ENCODE measurements at places on chromosomes 1 and 21.

GRCh38 chr1:210776712-210777111, 357.2 kb downstream of the KCNH1 start:
- no peak for DNase-seq

DNA sequence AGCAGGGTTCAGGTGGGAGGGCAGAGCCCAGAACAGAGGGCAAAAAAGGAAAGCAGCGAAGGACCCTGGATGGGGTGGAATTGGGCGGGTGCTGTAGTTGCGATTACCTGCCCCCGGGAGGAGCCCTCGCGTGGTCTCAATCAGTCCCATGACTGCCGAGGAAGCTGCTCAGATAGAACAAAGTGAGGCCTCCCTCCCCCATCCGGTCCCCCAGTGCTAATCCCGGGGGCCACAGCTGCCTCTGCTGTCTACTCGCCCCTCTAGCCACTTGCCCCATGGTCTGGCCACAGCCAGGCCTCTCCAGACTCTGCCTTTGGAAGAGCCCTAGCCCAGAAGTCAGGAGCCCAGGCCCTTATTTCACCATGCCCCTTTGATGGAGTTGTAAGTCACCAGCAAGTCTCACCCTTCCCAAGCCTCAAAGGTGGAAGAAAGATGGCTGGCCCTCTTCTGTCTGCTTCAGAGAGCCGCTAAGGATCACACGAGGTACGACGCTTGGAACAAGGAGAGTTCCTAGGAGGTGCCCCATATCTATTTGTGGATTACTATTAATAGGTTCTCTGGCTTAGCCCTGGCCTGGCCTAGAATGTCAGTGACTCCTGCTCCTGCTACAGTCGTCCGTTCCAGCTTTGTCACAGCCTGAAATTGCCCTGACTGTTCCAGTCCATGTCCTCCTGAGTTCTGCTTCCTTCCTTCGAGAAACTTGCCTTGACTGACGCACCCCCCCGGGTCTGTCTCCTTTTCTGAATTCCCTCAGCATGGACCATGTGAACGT, 16.4 kb downstream of the ECHDC2 start:
- peak; percentile 66 for DNase-seq

DNA sequence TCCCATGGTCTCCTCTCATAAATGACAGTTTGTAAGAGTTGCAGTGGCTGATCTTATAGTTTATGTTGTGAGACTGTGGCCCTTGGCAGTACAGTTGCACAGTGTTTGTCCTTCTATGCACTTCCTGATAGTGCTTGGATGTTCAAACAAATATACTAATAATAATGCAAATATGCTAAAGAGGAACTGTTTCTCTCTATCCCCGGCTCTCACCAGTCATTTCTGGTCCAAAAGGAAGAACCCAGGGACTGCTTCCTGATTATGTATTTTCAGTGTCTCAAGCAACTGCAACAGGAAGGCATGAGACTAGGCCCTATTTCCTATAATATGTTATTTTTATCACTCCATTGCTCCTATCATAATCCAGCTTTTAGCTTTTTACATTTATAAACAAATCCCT, 17.0 kb upstream of the SUCO start:
- no peak for DNase-seq

DNA sequence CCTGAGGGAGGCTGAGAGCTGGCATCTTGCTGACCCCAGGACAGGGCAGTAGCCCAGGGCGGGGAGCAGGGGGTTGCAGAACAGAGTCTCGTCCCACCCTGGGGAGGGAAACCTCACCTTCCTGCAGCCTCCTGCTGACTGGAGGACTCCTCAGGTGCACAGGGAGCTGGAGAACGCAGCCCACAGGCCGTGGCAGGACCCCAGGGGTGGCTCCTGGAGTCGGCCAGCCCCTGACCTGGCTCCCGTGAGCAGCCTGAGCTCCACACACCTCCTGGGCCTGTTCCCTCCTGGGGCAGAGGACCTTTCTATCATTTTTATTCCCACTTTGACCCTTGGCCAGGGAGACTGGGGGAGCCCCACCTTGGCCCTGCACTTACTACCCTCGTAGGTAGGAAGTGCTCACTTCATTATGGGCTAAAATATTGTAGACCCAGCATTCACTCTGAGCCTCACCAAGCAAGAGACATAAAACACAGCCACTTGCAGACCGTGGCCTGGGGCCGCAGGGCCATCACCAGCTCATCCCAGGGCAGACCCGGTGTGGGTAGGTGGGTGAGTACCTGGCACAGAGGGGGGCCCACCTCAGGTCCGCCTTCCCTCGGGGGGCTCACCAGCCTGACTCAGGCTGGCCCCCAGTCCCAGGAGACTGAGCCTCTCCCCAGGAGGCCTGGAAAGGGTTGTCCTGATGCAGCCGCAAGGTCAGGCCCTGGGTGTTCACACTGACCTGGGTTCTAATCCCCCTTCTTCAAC, 287.3 kb upstream of the VAMP3 start:
- DNase-seq: no peak

DNA sequence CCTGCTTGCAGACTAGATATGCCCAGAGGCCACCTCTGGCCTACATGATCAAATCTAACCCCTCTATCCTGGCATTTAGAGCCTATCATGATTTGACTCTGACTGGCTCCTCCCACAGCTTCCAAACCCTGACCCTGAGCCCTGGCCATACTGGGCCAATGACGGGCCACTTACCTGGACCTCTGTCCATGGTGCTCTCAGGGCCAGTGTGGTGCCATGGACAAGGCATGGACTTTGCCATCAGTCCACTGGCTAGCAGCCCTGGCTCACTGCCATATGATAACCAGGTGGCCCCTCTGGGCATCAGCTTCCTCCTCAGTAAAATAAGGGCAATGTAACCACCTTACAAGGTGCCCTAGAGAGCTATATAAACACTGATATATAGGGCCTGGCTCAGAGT, 713.4 kb downstream of the PTPRU start:
- DNase-seq: no peak

DNA sequence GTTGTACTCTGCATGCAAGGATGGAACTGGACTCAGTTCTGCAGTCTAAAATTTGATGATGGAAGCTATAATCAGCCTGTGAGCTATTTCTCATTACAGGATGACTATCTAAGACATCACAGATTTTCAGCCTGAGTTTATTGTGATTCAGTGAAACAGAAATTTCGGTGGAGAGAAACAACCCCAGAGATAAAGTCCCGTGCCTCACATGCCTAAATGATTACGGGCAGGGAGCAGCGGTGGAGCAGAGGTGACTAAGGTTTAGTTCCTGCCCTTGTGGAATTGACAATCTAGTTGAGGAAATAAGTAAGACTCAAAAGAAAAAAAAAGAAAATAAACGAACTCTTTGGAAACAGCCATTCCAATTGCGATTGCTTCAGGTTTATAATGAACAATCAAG, 96.9 kb downstream of the GRIK3 start:
- no peak for DNase-seq

- no peak for DNase-seq
These were observed 56.7 kb downstream of the UCK2 start for GRCh38 chr1:165884009-165884689.

- DNase-seq: peak; percentile 51
These were observed 30.0 kb upstream of the RBM15 start for GRCh38 chr1:110309139-110309538.

DNA sequence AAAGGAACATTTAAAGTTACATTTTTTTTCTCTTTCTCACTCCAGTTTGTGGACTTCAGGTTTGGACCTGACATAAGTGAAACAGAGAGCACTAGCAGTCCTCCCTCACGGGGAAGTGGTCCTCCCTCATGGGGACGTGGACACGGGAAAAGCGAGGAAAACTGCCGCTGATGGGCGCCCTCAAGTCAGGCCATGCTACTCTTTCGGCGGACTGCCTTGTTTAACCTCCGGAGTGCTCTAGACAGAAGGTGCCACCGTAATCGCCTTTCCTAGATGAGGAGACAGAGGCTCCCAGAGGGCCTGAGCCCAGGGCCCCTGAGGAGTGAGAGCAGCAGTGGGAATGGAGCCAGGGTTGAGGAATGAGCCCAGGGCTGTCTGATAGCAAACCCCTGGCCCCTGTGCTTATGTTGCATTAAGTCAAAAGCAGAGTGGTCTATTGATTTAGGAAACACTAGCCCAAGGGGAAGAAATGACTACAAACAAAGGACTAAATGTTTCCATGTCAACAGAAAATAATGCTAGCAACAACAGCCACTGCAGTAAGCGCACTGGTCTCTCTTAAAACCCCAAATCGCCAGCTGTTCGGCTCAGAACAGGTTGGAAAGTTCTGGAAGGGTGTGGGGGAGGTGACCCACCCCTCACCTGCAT, 84.1 kb downstream of the DMRTB1 start:
- no peak for DNase-seq

GRCh38 chr1:156489166-156489934, 11.2 kb downstream of the MEF2D start:
- DNase-seq: no peak

DNA sequence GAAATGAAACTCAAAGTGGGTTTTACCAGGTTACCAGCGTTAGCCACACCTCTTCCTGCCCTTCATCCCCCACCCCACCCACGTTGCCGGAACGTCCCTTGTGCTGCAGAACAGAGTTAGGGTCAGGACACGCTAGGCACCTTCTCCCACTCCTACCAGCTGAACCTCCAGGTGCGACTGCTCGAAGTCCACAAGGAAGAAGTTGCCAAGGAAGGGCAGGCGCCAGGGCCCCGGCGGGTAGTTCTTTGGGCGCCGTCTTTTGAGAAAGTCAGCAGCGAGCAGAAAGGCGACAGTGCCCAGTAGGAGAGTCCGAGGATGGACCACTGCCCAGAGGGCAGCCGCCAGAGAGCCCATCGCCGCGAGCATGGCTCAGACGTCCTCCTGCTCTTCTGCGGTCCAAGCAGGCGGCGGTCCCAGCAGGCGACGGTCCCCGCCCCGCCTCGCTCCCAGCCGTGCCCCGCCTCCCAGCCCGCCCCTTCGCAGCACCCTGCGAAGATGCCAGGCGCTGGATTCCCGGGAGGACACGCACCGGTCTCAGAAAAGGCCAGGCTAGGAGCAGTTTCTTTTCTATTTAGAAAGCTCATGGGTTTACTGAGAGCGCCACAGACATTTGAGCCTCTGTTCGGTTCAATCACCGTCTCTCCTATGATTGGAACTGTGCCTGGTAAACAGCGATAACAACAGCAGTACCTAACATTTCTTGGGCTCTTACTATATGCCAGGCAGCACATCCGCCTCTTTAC, at the start of gene CYP2J2:
Gene CYP2J2, minus strand, starts transcription at position 393 of the 743 bp plus-strand sequence. Its CDS starts 27 bp downstream, at position 366.
- peak; percentile 61 for DNase-seq

DNA sequence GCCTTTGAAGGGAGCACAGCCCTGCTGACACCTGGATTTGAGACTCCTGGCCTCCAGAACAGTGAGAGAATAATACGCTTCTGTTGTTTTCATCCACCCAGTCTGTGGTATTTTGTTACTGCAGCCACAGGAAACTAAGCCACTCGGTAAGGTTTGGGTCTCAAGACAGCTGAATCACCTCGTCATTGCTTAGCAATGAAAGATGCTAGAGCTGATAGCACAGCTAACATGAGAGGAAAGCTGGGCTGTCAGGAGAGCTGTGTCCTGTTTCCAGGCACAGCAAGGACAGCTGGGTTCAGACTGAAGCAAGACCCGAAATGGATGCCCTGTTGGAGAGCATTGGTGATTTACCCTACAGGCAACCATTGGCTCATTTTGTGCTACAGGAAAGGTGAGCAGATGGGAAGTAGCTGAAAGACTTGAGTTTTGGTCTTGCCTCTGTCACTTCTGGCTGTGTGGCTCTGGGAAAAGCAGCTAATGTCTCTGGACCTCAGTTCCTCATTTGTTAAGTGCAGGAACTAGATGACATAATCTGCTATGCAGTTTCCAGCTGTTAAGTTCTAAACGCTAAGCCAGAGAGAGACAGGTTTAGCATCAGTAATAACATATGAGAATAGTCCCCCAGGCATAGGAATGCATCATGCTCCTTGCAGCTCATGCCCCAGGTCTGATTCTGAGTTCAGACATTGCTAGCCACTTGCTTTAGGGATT, 58.0 kb downstream of the CLIC6 start:
- DNase-seq: peak; percentile 30

DNA sequence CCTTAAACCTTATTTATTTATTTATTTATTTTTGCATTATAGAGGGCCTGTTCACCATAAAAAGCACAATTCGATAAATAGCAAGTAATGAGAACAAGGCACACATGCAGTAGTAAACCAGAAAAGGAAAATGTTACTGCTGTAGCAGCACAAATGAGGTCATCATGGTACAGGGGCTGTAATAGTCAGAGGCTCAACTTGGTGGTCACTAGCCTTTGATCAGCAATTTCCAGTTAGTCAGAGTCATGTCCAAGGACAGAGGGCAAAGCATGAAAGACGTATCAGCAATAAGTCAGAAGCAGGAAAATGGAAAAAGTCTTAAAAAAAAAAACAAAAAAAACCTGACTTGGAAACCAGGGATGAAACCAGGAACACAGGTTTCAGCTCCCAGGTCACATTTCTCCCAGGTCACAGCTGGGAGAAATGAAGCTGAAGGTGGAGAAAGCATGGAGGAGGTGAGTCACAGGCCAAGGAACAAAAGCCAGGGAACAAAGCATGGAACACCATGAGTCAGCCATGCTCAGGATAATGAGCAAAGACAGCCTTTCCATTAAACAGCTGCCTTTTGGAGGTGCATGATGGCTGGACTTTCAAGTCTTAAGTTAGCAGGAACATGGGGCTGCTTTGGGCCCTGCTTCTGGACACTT, 556.3 kb downstream of the LTN1 start:
- DNase-seq: peak; percentile 24

- no peak for DNase-seq
These were observed 50.1 kb downstream of the ZNF281 start for GRCh38 chr1:200359610-200360163.

- DNase-seq: no peak
These were observed 456.8 kb downstream of the SETD4 start for GRCh38 chr21:35603494-35603893.
